A172 (cell line): ENCODE measurements at places on chromosomes 6 and 20.
A peak's percentile ranks its signal among the peaks of the same experiment; 100 is the strongest.

DNA sequence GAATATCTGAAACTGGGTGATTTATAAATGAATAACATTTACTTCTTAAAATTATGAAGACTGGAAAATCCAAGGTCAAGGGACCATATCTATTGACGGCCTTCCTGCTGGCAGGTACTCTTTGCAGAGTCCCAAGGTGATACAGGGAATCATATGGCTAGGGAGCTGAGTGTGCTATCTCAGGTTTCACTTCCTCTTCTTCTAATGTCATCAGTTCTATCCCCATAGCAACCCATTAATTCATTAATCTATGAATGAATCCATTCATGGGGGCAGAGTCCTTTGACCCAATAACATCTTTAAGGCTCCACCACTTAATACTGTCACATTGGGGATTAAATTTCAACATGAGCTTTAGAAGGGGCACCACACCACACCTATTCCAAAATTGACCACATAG lies 772.0 kb downstream of the HACE1 start:
- no peak for DNase-seq

DNA sequence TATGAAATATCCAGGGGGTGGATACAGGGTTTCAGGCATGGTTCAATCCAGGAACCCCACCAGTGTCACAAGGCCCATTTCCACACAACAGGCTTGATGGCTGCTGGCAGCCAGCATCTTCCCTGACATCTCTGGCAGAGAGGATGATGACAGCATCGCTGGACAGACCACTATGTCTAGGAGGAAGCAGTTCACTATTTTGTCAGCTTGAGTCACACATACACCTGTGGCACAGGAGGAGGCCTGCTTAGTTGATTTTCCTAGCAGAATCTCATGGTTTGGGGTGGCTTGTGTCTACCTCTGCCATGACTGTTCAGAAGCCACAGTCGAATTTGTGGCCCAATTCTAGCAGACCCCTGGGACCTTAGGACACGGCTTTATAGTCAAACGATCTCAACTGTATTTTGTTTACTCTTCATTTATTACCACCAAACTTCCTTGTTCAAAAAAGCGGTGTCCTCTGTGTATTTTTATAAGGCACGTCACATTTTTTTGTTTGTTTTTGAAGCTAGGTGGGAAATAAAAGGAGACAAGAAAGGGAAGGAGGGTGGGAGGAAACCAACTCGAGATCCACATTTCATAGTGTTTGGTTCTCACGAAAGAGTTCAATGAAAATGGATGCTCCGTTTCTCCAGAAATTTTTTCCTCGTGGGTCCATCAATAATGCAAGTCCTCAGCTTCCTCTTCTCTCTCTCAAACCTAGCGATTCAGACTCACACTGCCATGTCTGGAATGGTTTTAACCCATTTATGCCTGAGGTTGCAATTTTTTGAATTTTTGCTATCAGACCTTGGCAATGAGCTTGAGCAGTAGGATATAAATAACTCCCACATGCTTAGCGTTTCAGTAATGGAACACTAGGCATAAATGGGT lies 94.4 kb downstream of the TOX2 start:
- DNase-seq, result no peak

- DNase-seq, result no peak
Observed at GRCh38 chr6:169837529-169838250, 86.3 kb downstream of the ERMARD start.

- no peak for DNase-seq
Observed at GRCh38 chr6:143528164-143528811, 16.8 kb upstream of the FUCA2 start.

- DNase-seq, result no peak
Observed at GRCh38 chr20:58026361-58026760, 202.1 kb downstream of the ANKRD60 start.

DNA sequence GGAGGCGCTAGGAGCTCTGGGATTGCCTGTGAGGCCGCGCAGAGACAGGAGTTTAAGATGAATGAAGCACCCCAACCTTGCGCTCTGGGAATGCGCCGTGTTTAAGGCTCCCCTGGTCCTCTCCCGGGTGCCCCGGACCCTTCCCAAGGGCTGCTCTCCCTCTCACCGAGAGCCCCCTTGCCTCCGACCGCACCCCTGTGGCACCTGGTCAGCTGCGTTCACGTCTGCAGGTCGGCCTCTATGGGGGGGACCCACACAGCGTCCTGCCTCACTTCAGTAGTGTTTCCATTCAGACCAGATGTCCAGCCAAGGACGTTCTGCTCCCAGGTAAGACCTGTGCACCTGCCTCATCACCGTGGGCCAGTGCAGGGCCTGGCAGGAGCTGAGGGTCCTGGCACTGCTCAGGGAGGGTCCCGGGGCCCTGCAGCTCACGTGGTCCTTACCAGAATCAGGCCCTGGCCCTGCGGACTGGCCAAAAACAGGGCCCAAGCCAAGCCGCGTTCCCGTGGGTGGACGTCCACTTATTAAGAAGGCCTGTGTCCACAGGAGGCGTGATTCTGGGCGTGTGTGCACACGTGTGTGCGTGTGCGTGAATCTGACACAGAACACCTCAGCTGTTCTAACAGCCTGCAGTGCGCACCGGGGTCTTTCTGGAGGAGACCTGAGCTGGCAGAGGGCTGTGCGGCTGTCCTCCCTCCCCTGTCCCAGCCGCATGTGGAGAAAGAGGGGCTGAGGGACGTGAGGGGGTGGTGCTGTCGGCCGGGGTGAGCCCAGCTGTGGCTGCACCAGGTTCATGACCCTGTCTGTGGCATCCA lies 79.9 kb upstream of the BHLHE23 start:
- DNase-seq, result no peak

GRCh38 chr20:55353206-55353605 lies 652.1 kb downstream of the CBLN4 start:
- peak; percentile 4 for DNase-seq

DNA sequence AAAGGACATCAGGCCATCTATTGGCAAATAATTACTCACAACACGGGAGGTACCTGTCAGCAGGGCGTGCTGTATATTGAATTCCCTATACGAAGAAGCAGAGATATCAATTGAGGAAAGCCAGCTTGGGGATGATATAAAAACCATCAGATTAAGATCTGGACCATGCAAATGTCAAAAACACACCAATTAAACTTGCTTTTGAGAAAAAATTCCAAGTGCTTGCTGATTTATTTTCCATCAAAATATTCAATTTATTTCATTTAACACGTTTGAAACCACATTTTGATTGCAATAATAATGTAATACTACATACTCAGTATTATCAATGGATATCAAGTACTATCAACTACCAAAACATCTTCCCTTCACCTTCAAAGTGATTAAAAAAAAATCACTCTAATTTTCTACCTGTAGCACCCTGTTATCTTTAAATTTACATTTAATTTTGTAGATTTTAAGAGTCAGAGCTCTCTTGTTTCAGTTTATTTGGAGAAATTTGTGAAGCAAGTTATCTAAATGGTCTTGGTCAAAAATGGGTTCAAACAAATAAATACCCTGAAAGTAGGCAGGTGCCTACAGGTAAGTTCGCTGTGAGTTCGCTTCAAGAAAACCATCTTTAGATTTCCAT lies 6.8 kb upstream of the TBX18 start:
- no peak for DNase-seq

- DNase-seq, result no peak
Observed at GRCh38 chr20:55143601-55144000, 668.2 kb downstream of the DOK5 start.

- DNase-seq, result no peak
Observed at GRCh38 chr6:41002168-41002567, 36.9 kb downstream of the UNC5CL start.

GRCh38 chr6:164068527-164068926 lies 654.0 kb downstream of the QKI start:
- no peak for DNase-seq

GRCh38 chr20:53842301-53843099 lies 227.9 kb downstream of the BCAS1 start:
- DNase-seq, result no peak

DNA sequence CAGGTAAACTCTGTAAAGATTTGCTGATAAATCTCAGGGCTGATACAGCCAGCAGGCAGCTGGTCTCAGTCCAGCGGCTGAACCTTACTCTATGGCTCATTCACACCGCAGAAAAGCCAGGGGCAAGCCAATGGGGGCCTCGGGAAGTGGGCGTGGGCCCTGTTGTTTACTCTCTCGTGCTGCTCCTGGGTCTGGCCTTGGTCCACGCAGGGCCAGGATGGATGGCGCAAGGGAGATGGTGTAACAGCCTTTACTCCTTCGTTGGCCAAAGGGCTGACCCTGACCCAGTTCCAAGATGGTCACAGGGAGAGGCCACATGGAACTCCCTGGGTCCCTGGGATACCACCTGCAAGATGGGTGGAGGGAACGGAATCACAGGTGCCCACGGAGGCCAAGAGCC lies 16.2 kb downstream of the KCNK17 start:
- no peak for DNase-seq

GRCh38 chr6:15023448-15023847 lies 222.4 kb upstream of the JARID2 start:
- DNase-seq, result no peak

DNA sequence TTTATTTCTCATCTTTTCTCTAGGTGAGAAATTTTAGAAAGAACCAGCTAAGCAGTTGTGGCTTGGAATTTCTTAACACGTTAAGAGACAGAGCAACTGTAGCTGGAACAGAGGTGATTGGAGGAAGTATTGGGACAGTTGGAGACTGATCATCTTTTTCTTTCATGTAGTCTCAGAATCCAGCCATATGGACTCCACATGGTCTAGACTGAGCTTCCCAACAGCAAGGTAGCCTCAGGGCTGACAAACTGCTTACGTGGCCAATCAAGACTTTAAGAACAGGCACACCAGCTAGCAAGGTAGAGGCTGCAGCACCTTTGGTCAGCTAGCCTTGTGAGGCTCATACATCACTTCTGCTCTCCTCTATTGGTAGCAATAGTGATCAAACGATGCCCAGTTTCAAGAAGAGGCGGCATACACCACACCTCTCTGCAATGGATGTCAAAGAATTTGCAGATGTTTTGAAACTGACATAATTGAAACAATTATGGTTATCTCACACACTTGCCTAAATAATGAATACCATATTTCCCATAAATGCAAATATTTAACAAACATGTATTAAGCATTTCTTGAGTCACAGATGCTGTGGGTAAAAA lies 590.5 kb upstream of the SLC35B3 start:
- no peak for DNase-seq

GRCh38 chr6:107653861-107654394 lies 164.0 kb downstream of the SOBP start:
- DNase-seq, result no peak

- DNase-seq, result no peak
Observed at GRCh38 chr6:168284187-168284586, 35.4 kb downstream of the DACT2 start.

DNA sequence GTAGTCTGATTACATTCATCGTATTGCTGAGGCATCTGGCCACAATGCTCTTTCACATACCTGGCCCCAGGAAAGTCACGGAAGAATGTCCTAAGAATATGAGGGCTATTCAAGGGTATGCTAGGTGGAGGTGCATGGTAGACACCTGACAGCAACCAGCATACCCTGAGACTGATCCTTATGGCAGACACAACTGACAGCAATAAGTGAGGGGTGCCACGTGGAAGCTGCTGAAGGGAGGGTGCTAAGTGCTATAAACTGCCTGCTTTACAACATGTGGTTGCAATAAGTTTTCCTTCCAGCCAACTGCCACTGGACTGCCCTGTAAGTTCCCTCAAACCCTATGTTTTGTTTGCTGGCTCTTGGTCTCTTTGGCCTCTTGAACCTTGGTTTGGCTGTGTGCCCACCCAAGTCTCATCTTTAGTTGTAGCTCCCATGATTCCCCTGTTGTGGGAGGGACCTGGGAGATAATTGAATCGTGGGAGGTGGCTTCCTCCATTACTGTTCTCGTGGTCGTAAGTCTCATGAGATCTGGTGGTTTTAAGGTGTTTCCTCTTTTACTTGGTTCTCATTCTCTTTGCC lies 201.3 kb upstream of the MOCS1 start:
- no peak for DNase-seq

DNA sequence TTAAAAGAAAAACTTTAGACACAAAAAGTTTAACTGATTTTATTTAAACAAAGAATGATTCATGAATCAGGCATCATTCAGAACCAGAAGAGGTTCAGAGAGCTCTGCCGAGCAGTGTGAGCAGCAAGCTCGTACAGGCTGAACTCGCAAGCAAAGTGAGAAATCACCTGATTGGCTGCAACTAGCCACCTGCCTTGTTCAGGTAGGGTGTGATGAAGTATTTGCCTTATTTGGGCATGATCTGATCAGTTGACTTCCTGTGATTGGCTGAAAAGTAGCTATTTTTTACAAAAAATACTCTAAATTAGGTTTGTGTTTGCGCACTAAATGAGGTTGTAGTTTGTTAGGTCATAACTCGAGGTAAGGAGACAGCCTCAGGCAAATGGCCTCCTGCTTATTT lies 80.7 kb downstream of the HIVEP1 start:
- no peak for DNase-seq

GRCh38 chr6:98845211-98846020 lies 11.0 kb downstream of the POU3F2 start:
- DNase-seq, result peak; percentile 74

- DNase-seq, result peak; percentile 53
Observed at GRCh38 chr6:15444881-15445280, 199.0 kb downstream of the JARID2 start.

GRCh38 chr6:168307695-168308021 lies 11.9 kb downstream of the DACT2 start:
- DNase-seq, result no peak

- no peak for DNase-seq
Observed at GRCh38 chr6:101760843-101761621, 367.5 kb downstream of the GRIK2 start.

DNA sequence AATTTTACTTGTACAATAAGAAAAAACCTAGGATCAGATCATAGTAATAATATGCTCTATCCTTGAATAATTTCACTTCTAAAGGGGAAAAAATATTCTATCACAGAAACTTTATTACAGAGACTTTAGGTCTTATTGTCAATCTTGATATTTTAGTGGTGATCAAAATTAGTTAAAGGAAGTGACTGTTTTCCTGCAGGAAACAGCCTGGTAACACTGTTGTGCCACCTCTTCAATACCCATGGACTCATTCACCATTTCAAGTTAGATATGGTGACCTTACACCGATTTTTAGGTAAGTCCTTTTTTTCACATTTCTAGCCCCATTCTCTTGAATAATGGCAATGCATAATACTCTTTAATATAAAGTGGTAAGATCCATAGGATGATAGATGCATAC lies 99.2 kb downstream of the MTFR2 start:
- DNase-seq, result no peak

- no peak for DNase-seq
Observed at GRCh38 chr6:158332237-158332636, 20.0 kb downstream of the TULP4 start.

GRCh38 chr6:159572439-159573110 lies 120.5 kb downstream of the SOD2 start:
- no peak for DNase-seq
